Calu3 (cell line): ENCODE measurements at places on chromosomes 7 and 10.
A peak's percentile ranks its signal among the peaks of the same experiment; 100 is the strongest.

DNA sequence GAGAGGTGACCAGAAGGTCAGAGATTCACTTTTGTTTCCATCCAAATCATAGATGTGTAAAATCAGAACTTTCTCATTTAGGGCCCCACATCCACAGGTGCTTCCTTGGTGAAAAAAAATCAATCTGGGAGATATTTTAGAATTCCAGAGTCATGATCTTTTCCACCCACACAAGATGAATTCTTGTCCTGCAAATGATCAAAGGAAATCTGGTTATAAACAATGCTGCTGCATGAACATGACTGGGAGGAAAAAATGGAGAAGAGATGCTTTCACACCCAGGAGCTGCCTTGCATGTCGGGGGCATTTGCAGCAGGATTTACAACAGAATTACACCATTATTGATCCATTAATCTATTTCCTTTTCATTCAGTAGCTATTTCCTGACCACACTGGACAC, 106.5 kb upstream of the TMEM72 start:
- no peak for DNase-seq

- DNase-seq = no peak
Measured at GRCh38 chr7:42238709-42239366, 1.8 kb upstream of the GLI3 start.

GRCh38 chr7:111232249-111233084, 141.5 kb downstream of the LRRN3 start:
- DNase-seq = no peak

- no peak for DNase-seq
Measured at GRCh38 chr7:33757050-33757449, 148.3 kb upstream of the BMPER start.

DNA sequence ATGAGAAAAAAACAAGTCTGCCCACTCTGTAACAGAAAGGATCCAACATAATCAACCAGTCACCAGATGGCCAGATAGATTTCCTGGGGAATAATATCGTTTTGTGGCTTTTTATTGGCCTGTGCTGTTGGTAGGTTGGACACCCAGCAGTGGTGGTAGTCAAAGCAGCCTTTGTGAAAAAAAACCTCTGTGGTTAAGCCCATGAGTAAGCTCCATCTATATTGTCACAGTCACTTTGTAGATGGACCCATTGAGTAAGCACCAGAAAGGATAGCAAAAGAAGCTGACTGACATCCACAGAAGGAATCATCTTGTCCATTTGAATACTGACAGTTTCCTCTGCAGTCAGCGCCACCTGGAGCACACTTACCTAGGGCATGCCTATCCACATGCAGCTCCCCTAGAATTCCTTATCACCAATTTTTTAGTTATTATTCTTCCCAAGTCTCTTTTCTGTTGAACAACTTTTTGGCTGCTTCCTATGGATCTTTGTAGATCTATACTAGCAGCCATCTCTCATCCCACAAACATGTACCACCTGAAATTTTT, 96.9 kb downstream of the IQUB start:
- DNase-seq = no peak

GRCh38 chr10:43076876-43077420, at the start of gene RET:
Gene RET, plus strand, starts transcription at chr10:43077069. Its CDS starts 190 bp downstream, at chr10:43077259.
- peak; percentile 31 for DNase-seq
